ENCODE measurements at places on chromosomes 12 and 14.

DNA sequence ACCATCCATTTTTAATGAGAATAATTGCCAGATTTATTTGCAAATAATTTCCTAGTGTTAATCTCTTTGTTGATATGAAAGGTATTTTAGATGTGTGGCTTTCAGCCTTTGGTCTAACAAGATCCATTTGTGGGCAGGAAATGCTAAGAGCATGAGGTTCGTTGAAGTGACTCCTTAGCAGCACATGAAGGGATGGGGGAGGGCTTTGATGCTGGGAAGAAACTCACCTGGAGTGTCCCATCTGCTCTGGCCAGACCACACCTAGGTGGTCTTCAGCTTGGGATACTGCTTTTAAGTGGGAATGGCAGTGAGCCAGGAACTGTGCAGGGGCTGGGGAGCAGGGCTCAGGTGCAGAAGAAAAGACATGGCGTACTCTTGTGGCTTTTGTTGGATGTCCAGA, 13.6 kb downstream of the SFSWAP start:
- DNase-seq, result no peak

- no peak for DNase-seq
Observed at GRCh38 chr12:109782326-109782703, 50.9 kb downstream of the TRPV4 start.

DNA sequence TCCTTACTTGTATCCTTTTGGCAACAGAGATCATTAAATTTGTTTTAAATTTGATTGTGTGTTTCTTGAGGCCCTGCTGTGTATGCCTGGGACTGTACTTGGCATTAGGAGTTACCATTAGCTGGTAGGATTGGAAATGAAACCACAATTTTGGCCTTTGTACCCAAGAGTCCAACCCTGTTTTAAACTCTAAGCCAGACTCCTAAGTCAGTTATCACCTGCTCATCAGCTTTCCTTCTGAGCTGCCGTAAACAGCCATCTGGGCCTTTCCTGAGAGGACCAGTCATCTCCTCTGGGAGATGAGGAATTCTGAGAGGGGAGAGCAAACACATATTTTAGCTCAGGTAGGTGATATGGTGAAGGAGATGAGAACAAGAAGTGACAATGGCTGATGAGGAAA, 74.3 kb upstream of the SRSF5 start:
- DNase-seq, result no peak

GRCh38 chr14:103129301-103130016, 6.2 kb downstream of the TNFAIP2 start:
- DNase-seq, result no peak

GRCh38 chr12:89135976-89136634, 216.2 kb downstream of the DUSP6 start:
- no peak for DNase-seq

GRCh38 chr12:52024845-52025230, 18.1 kb downstream of the TAMALIN start:
- DNase-seq, result no peak

DNA sequence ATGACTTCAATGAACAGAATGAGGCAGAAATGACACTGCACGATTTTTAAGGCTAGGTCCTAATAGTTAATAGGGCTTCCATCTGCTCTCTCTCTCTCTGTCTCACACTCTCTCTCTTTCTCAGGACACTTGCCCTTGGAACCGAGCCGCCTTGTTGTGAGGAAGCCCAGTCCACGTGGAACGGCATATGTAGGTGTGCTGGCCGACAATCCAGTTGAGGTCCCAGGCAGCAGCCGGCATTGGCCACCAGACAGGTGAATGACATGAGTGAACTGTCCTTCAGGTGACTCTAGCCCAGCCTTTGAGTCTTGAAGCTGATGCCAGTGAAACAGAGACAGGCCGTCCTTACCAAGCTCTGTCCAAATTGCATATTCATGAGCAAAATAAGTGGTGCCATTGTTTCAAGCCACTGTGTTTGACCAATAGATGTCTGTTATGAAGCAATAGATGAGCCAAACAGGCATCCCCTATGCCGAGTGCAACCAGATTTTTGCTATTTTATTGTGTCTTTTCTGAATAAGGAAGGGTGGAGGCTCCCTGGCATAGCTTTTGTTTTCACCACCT, 217.5 kb upstream of the LHX5 start:
- no peak for DNase-seq

DNA sequence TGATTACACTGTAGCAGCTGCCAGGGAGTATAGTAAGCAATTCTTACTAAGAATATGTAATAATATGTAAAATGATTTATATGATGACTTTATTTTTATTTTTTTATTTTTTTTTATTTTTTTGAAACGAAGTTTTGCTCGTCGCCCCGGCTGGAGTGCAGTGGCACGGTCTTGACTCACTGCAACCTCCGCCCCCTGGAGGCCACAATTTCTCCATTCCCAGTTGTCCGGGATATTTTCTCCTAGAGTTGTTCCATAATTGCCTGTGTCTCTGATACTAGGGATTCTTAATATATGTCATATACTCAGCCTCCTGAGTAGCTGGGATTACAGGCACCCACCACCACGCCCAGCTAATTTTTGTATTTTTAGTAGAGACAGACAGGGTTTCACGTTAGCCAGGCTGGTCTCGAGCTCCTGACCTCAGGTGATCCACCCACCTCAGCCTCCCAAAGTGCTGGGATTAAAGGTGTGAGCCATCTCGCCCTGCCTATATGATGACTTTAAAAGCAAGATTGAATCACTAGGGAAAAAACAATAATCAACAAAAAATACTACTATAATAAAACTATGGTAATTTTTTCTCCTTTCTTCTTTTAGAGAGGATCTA, 12.2 kb upstream of the ITPR2 start:
- DNase-seq, result no peak

DNA sequence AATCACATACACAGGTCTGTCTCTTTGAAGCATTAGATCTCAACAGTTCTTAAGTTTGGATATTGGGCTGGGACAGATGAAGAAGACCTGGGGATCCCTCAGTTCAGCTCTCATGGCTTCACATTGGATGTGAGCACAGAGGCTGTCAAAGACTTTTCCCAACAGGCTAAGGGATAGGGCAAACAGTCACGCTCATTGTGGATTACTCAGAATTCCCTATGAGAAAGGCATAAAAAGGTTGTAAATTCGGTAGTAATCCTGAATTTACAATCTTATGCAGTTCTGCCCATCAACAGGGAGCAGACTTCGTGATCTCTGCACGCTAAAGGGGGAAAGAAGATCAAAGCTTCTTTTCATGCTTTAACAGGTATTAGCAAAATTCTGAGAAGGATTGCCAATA, 448.4 kb downstream of the DAD1 start:
- no peak for DNase-seq

- no peak for DNase-seq
Observed at GRCh38 chr12:54368025-54368708, 3.9 kb upstream of the GPR84 start.

- DNase-seq, result no peak
Observed at GRCh38 chr14:60242429-60242828, 6.6 kb upstream of the PPM1A start.
